ENCODE measurements at places on chromosomes 3 and 15.

- no peak for DNase-seq
Measured at GRCh38 chr3:185976100-185976499, 38.3 kb upstream of the TRA2B start.

DNA sequence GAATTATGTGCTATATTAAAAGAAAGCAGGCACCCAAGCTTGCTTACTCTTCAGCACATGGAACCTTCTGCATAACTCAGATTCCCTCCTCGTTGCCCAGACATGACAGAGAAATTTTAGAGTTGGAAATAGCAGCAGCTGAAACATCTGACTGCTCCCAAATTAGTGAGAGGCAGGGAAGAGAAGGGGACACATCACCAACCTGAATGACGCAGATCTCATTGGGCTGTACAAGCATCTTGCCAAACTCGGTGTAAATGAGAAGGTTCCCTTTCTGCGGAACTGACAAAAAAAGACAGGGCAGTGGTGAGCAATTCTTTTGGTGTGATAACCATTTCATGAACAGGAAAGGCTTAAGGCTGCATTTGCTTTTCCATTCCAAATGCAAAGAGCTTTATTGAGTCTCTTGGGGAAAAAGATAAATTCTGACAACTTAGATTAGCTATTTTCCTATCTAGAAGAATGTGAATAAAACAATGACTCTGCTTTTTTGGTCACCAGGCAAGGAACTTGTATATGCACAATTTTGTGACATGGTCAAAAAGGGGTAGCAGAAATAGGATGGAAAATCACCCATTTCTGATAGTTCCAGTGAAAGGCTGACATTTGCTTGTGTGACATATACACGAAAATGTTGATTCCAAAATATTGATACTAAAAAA is 35.1 kb downstream of the HGD start:
- no peak for DNase-seq

DNA sequence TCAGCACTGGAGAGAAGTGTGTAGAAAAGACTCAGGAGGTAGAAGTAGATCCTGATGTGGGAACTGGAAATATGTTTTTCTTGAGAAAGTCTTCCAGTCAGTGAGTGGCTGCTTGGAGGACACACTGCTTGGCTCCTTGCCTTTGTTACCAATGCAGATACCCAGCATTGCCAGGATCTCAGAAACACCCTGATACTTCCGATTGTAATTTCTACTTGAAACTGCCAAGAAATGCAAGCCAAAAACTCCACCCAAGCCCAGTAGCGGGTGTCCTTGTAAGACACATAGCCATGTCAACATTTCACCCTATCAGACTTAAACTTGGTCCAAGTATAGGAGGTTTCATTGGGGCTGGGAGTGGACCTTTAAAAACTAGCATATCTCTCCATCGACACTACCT is 141.8 kb downstream of the ALDH1A2 start:
- DNase-seq = no peak

DNA sequence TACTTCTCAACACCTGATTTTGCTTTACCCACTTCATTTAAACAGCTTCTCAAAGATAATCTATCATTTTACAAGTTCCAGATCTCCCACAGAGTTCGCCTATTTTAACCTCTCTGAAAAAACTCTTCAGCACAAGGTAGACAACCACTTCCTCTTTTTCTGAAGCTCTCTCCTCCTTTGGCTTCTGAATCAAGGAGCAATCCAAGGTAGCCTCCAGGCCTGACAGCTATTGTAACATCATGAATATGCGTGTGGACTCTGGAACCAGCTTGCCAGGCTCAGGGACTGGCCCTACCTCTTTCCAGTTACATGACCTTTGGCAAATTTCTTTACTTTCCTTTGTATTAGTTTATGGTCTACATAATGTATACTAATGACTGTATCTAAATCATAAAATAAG is 405.9 kb upstream of the ZNF385D start:
- DNase-seq = no peak

DNA sequence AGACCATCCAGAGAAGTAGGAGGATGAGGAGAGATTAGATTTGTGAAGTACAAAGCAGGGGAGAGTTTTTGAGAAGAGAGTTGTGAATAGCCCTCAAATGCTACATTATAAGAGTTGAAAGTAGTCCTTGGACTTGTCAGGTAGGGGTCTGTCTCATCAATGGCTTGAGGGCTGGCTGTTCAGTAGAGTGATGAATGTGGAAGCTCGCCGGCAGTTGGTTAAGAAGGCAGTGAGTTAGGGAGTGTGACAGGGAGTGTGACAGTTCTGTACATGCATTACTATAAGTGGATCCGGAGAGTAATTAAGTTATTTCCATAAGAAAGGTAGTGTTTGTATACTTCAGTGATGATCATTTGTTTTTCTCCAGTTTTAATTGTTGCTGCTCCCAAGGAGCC is 32.5 kb downstream of the SLMAP start:
- DNase-seq = no peak

DNA sequence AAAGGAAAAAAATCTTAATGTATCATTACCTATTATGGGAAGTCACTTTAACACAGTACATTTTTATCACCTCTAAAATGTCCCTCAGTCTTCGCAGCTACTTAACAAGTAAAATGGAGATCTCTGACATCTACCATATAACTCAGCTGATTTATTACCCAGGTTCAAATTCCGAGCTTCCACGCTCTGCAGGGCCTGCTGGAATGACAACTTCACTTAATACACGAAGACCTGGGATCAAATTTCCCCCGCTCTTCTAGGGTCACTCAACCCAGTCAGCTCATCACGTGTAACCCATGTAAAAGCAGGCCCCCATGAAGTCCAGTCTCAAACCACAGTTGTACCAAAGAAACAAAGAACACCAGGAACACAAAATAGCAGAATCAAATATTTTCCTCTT is 44.2 kb upstream of the ACP3 start:
- no peak for DNase-seq

GRCh38 chr3:164673738-164674137 is 404.6 kb downstream of the SI start:
- no peak for DNase-seq

- no peak for DNase-seq
Measured at GRCh38 chr15:86837294-86838061, 757.8 kb downstream of the AGBL1 start.

DNA sequence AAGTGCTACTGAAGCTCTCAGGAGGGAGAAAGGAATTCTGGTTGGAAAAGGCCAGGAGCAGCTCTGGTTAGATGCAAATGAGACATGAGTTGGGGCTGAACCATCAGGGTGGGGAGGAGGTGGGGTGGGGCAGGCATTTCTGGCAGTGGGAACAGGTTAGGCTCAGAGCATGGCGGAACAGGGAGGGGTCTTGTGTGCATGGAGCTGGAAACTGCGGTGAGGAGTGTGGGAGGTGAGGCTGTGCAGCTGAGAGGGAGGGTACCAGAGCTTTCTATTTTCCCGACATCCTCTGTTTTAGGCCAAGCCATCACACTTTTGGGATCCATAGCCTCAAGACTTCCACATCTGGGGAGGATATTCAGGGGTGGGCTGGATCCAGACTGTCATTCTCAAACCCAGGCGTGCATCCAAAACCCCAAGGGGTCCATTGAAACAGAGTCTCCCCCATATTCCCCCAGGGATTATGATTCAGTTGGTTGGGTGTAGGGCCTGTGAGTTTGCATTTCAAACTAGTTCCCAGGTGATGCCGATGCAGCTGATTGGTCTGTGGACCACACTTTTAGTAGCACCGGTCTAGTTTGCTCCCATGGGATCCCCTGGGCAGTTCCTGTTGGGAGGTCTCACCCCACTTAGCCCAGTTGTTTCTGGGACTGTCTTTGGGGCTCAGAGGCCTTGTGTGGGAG is 100.9 kb upstream of the TLE3 start:
- DNase-seq = no peak

- DNase-seq = no peak
Measured at GRCh38 chr3:72401005-72401545, 447.2 kb downstream of the SHQ1 start.

DNA sequence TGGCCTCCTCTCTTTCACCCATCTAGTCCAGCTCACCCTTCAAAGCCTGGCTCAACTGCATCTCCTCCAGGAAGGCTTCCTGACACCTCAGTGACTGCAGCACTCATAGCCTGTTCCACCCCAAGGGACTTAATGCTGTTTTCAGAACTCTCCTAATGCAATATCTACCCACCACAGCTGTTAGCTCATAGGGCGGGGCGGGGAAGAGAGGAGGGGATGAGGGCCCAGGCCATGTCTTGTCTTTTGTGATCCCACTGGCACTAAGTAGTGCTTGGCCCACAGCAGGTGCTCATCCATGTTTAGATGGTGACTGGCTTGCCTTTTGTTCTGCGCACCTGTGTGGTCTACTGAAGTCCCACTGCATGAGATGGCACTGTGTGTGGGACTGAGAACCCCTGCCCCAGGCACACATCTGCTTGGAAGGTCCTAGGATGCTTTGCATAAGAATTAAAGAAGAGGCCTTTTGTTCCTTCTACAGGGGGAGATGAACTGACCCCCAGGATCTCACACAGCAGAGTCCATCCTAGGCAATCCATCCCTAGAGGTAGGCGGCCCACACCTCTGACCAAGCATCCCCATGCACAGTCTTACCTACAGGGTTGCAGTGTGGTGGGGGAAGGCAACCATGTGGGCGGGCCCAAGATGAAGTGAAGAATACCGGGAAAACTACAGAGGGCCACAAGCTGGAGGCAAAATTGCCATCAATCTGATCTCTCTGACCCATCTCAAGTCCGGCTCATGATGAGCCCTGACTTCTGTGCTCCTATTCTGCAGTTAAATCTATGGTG is 23.0 kb downstream of the SLC12A8 start:
- no peak for DNase-seq

- no peak for DNase-seq
Measured at GRCh38 chr15:43383070-43383469, 12.2 kb downstream of the TUBGCP4 start.

- peak; percentile 3 for DNase-seq
Measured at GRCh38 chr3:108489776-108490175, 20.6 kb downstream of the MYH15 start.

- no peak for DNase-seq
Measured at GRCh38 chr3:70992131-70992530, 591.4 kb downstream of the FOXP1 start.

Data from stimulated activated CD4-positive, alpha-beta T cell treated with anti-CD3 and anti-CD28 coated beads, Interleukin-1b, Interleukin-23, amount 100 ng/mL, for 24 hours (primary cell).